WERI-Rb-1 (cell line): ENCODE measurements at places on chromosomes 5 and 9.

DNA sequence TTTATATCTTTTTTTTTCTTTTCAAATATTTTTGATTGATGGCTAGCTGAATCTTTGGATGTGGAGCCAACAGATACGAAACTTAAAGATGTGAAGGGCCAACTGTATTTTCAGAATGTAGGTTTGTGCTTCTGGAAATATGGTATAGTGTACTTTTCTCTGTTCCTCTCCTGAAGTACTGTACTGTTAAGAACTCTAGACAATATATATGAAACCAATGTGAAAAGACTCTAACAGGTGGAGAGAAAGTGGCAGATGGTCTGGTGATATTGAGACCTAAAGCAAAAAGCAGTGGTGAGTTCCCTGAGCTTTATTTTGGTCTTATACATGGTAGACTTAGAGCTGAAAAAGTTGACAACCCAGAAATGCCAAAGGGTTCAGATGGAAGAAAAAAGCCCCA lies 185.0 kb upstream of the GRIN3A start:
- no peak for DNase-seq

DNA sequence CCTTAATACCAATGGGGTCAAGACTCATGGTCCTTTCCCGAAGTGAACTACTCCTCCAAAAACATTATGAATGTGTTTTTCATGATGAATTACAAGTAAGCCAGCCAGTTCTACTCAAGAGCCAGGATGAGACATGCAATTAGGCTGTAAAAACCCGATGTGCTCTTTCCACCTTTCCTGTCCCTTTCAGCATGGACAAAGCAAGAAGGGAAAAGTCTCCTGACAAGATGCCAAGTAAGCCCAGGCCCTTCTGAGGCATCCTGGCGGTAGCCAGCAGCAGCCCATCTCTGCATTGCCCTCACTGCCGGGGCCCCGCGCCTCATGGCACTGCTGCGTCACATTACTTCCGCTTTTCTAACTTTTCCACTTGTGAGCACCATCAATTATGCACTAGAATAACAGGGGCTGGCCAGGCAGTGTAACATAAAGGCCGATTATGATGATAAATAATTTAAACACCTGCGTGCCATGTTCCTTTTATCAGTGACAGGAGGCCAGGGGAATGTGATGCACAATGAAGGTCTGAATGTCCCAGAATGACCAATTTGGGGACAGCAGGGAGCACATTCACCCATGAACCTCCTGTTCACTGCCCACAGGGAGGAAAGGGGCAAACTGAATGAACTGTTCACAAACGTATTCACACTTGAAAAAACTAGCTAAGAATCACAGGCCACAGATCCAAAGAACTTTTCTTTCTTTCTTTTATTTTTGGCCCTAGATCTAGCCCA lies 37.4 kb downstream of the EFNA5 start:
- no peak for DNase-seq

DNA sequence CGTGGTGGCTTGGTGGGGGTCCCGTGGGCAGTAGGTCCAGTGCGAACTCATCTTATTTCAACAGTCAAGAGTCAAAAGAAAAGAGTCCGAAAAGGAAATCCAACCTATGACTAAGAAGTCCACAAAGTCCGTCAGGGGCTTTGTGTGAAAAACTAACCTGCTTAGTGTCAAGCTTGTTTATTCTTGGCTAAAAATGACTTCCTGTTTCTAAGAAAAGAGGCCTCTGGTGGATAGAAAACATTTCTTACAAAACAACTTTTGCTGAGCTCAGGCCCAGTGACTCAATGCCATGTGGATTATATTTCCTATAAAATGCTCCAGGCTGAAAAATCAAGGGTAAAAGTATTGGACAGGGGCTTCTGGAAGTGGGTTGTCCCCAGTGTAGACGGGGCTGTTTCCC lies 105.9 kb downstream of the GADD45G start:
- no peak for DNase-seq

DNA sequence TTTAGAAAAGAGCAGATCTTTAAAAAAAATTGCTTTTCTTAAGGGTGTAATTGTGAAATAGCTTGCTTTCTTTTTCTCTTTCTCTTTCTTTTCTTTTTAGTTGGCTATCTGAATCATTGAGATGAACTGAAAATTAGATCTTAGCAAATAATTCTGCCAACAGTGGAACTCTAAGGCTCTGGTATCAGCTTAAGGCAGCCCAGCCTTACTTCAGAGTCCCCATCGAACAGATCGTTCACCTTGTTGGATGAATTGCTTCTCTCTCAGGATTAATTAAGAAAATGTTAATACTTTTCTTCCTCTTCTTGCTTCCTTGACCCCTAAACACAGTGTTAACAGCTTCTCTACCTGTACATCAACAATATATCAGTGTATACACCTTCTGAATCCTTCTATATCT lies 92.1 kb downstream of the ZCCHC7 start:
- DNase-seq = no peak

GRCh38 chr5:69011910-69012309 lies 81.9 kb upstream of the SLC30A5 start:
- DNase-seq = no peak

- no peak for DNase-seq
Measured at GRCh38 chr9:69273161-69273560, 51.9 kb upstream of the ENTREP1 start.

DNA sequence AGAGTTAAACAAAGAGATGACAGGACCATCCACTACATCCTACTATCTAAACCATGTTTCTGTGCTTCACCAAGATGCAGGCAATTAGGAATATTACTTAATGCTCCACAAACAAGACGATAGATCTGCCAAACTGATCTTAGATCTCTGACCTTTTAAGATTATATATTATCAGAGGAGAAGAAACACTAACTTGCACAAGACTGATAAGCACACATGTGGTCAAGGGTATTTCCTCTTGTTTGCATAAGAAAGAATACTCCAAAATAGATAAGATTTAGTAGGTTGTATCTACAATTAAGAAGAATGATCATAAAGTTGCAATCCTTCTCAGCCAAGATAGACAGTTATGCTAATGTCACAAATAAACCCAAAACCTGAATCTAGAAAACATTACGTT lies 601.0 kb upstream of the ACO1 start:
- no peak for DNase-seq

- DNase-seq = peak; percentile 40
Measured at GRCh38 chr9:29212397-29213387, 1639.4 kb upstream of the C9orf72 start.

GRCh38 chr5:132465059-132465707 lies 25.4 kb downstream of the IRF1 start:
- DNase-seq = no peak

DNA sequence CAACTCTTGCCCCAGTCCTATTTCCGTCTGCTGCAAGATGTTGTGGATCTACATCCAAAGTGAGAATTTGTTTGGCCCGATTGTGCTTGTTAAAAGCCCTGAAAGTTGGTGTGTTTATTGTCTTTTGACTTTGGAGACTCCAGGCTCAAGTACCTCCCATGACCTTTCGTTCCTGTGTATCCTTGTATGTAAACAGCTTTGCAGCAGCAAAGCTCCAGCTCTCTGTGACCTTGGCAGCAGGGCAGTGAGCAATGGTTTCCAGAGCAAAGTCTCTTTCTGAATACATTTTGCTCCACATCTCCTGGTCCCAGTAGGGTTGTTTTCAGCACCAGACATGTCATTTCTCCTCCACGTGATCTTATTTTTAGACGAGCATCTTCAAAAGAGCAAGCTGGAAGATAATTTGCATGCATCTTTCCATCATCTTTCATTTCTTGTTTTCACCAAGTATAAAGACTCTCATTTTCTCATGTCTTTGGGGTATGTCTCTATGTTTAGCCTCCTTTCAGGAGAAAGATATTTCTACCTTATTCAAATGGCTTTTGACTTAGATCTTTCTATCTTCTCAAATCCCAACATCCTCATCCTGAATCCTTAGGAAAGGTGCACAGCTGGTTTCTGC lies 68.1 kb upstream of the ERCC6L2 start:
- DNase-seq = no peak

- DNase-seq = no peak
Measured at GRCh38 chr5:7436521-7436920, 40.6 kb downstream of the ADCY2 start.

GRCh38 chr9:131848570-131849160 lies 108.8 kb upstream of the RAPGEF1 start:
- DNase-seq = no peak

GRCh38 chr9:88926781-88927505 lies 64.3 kb upstream of the S1PR3 start:
- DNase-seq = no peak

GRCh38 chr9:100939636-100940035 lies 88.9 kb upstream of the PLPPR1 start:
- no peak for DNase-seq

DNA sequence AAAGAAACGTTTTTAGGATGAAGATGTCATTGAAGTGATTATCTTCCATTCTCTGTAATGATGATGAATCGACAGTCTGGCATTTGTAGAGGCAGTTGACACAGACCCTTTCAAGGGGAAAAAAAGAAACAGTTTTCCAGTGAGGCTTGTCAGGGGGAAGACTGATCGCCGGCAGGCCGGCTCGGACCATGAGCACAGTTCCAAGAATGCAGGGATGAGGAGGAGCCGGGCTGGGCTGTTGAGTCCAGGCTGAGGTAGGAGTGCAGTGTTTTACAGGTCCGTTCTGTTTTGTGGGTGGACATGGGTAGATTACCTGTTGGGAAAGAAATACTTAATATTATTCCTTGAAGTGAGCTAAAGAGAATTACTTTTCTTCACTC lies 194.6 kb downstream of the AOPEP start:
- no peak for DNase-seq

GRCh38 chr9:107612136-107612535 lies 122.6 kb upstream of the KLF4 start:
- DNase-seq = no peak

DNA sequence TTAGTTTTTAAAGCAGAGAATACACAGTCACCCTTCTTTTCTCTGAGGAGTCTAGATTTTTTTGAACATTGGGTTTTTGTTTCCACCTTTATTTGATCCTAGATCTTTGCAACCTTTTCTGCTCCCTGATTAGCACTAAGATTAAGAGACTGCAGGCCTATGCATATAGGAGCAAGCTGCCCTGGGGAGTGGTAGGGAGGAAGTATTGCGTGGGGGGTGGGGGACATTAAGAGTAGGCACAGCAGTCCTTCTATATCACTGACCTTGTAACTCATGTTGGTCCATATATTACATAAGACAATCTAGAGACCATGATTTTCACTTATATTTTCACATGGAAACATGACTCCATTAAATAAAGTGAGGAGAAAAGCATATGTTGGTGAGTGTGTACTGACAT lies 149.1 kb downstream of the ADGRV1 start:
- DNase-seq = no peak
